ENCODE measurements at places on chromosomes 5 and 9.

DNA sequence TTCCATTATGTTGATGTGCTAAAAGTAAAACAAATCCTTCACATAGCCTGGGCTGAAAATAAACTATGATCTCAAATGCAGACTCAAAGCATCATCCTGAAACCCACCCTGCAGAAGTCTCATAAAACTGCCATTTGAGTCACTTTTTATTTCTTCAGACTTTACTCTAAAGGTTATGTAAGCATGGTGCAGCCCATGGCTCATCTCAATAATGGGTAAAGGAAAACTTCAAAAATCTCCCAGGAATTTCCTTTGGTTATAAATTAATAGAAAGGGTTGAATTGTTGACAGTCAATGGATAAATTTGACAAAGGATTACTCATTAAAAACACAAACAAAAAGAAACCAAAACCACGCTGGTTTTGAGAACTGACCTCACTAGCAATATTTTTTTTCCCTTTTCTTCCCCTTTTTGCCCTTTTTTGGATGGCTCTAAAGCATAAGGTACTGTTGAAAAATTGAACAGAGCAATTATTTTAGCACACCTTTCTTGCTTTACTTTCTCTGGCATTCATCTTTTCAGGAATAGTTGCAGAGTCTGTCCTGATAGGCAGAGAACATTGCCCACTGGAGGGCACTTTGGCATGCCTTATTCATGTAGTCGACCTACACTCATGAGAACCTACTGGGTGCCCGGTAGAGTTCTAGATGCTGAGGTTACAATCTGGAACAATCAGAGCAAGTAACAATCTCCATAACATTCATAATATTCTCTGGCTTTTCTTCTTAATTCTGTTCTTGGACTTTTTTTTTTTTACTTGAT lies 191.4 kb downstream of the TMEM167A start:
- DNase-seq = no peak

- DNase-seq = no peak
Observed at GRCh38 chr5:16736158-16736995, 119.6 kb upstream of the RETREG1 start.

- DNase-seq = no peak
Observed at GRCh38 chr9:68429631-68430030, 73.2 kb downstream of the PGM5 start.

- DNase-seq = no peak
Observed at GRCh38 chr5:42498000-42498399, 74.8 kb downstream of the GHR start.

DNA sequence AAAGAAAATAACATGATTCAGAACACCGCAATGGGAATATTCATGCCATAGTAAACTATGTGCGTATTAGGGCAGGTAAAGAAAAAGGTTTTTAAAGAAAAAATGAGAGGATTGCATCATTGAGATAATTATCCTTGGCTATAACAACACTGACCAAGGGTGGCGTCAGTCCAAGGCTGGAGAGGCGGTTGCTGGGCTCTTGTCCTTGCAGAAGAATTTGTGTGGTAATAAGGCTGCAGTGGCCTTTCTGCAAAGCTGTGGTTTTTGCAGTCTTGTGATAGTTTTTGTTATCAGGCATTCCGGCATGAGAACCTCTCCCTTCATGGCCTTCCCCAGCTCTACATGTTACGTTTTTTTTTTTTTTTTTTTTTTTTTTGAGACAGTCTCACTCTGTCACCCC lies 14.0 kb downstream of the BOD1 start:
- no peak for DNase-seq
